NCI-H1694 treated with DMSO at 0.1 percent for 48 hours (cell line): ENCODE measurements at places on chromosomes 1 and 21.
A peak's percentile ranks its signal among the peaks of the same experiment; 100 is the strongest.

DNA sequence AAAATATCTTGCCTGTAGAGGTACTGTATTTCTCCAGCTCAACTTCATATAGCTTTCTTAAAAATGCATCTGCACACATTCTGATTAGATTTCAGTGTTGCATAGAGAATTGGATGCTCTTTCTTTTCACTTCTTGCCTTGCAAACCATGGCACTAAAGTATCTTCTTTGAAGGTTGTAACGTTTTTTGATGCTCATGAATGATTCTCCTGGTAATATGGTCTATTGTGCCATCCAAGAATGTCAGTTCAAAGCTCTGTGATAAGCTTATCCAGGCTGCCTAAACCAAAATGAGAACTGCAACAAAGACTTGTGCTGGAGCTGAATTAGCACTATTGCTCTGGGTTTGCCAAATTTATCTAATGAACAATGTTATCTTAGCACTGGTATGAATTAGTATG lies 1.9 kb downstream of the SGIP1 start:
- no peak for DNase-seq

DNA sequence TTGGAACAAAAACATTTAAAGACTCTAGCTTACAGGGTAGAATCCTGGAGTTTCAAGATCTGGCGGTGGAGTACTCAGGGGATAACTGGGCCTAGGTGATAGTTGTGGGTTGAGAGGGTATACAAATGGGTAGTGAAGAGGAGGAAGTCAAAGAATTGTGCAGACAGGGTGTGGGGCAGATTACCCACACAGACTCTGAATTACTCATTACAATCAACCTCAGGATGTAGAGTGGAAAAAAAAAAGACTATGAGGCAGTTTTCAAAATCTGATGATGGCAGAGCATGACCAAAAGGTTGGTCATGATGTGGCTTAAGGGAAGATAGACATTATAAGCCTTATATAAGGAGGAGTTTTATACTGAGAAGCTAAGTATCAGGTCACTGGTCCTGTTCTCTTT lies 44.1 kb upstream of the GLIS1 start:
- no peak for DNase-seq

- no peak for DNase-seq
Measured at GRCh38 chr1:168728473-168729404, at the start of gene DPT. TSS of gene DPT (minus strand) at chr1:168729206. CDS start at chr1:168729174, 32 bp downstream.

- no peak for DNase-seq
Measured at GRCh38 chr1:64328193-64328592, 124.8 kb downstream of the UBE2U start.

DNA sequence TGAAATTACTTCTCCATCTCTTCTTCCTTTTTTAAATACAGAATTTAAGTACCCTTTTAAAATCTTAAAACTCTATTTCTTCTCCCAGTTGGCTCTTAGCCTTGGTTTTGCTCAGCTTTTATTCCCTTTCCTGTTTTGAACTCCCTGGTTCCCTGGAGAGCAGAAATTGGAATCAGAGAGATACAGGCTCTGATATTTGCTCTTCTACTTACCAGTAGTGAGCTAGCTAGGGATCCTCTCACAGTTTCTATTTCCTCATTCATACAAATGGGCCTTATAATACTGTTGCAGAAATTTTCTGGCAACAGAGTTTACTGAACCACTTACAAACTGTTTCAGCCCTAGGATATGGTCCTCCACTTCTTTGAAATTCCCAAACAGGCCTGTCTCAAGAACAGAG lies 606.3 kb downstream of the NUF2 start:
- no peak for DNase-seq

- DNase-seq = no peak
Measured at GRCh38 chr21:14736672-14737071, 190.6 kb upstream of the SAMSN1 start.

DNA sequence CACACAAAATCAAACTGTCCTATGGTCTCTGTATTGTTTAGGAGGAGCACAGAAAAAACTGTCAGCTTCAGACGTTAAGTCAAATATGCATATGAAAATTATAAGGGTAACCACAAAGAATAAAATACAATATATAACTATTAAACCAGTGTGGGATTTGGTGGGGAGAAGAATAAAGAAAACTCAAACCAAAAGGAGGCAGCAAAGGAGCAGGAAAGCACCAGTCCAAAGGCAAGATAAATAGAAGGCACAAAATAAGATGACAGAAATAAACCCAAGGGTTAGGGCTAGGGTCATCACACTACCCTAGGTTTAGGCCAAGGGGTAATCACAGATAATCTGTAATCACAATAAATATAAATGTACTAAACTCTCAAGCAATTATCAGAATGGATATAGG lies 32.8 kb downstream of the DLGAP3 start:
- DNase-seq = no peak

DNA sequence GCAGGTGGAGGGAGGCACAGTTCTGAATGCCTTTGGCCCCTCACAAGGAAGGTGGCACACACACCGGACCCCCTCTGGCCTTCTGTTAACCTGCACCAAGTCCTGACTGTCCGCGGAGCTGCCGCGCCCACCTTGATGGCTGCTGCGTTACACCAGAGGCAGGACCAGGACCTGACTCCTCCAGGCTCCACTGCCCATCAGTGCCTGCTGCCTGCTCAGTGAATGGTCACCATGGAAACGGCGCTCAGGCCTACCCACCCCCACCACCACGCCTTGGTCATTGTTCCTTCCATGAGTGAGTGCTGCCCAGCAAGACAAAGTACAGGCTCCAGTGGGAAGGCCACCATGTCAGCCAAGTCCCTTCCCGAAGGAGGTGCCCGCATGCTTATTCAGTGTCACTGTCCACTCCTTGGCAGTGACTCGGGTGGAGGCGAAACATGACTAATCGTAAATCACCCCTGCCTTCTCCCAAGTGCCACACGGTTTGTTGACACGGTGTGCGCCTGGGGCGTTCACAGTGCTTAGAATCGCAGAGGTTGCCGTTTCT lies 57.3 kb downstream of the SLC37A1 start:
- DNase-seq = no peak

GRCh38 chr1:228340686-228341449 lies 65.8 kb downstream of the TRIM11 start:
- DNase-seq = no peak

- DNase-seq = peak; percentile 15
Measured at GRCh38 chr1:109134423-109134822, 20.5 kb downstream of the ELAPOR1 start.

GRCh38 chr1:93661829-93662474 lies 19.7 kb downstream of the BCAR3 start:
- no peak for DNase-seq
